ENCODE measurements at places on chromosomes 16 and 17.

GRCh38 chr17:81390873-81391255 is 4.4 kb upstream of the BAHCC1 start:
- DNase-seq = no peak

DNA sequence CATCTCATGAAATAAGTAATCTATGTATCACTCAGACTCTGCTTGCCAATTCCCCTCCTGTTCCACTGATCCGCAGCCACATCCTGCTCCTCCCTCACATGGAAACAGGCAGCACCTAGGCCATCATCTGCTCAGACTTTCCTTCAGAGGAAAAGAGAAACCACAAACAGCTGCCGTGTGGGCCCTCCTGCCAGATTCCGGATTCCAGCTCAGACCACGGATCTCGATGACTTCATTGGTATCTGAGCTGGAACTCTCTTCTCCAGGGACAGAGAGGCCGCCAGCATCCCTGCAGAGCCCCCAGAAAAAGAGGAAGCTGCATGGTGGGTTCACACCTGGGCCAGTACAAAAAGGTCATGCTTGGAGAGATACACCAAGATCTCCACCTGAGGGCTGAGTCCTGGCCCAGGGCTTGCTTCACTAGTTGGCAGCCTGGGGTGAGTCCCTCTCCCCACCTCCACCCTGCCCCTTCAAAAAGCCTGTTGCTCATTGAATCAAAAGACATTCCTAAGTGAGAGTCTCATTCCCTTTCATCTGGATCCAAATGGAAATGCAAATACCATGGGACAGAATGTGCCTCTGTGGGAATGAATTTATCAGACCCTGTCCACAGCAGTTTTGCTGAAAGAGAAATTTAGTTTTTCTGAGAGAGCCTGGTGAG is 47.2 kb downstream of the HOXB1 start:
- DNase-seq = no peak

DNA sequence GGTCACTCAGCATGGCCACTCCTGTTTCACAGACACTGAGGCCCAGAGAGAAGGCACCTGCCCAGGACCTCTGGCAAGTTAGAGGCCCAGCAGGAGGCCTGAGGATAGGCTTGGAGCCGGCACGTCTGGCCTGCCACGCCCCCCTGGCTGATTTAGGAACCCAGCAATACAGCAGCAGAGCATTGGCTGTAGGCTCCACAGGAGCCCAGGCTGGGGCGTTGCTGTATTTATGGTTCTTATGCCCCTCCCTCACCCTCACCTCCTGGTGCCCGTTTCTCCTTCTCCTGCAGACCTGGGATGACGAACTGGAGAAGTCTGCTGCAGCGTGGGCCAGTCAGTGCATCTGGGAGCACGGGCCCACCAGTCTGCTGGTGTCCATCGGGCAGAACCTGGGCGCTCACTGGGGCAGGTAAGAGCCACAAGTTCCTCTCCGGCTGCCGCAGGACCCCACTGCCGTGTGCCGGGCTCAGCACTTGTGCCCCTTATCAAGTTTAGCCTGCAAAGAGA is 25.8 kb downstream of the CRISPLD2 start:
- no peak for DNase-seq

- DNase-seq = no peak
Observed at GRCh38 chr17:44587339-44587738, 30.1 kb downstream of the FZD2 start.

- no peak for DNase-seq
Observed at GRCh38 chr16:58042001-58042885, 16.7 kb downstream of the MMP15 start.

DNA sequence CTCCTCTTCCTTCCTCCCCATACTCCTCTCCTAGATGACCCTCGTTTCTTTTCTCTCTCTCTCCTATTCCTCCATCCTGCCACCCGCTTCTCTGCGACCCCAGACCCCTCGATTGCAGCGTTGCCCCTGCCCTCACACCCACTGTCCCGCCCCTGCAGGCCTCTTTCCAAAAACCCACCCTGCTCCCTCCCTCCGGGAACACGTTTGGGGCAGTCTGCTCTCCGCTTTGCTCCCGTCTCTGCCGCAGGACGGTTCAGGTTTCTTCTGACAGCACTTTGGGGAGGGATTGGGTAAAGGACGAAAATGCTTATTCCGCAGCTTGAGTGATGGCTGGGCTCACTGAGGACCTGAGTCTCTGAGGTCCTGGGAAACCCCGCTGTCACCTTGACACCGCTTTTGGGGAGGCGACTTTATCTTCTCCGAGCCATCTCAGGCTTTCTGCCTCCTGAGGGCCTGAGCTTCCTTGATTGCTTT is 690 bp downstream of the NDE1 start:
- no peak for DNase-seq

DNA sequence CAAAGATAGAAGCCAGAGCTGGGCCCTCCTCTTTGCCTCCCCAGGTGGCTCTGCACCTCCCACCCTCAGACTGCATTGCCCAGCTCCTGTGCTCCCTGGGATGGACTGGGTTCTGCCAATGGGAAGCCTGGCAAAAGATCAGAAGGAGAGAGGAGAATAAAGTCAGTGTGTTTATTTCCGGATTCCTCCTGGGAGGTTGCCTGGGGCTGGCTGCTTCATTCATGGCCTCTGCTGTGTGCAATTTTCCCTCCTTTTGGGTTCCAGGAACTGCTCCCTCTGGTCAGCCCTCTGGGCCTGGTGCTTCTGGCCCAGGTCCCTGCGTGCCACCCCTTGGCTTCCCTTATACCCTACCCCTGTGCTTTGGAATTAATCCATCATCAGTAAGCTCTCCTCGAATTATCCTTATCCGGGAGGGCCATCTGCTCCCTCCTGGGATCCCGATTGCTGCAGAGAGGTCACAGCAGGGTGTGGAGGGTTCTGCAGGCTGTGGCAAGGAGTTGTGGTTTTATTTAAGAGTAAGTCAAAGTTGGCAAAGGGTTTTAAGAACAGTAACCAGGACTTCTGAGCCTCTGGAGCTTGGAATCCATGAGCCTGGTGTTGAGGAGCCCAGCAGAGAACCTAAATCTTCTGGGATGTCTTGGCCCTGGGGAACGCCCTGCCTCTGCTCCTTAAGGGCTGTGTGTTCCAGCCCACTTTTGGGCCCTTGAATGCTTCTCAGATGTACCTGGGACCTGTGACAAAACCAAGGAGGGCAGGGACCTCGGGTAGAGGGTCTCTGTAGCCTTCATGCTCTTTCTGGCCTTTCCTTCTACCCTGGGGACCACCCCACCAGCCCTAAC is 8.2 kb upstream of the MMP2 start:
- no peak for DNase-seq

DNA sequence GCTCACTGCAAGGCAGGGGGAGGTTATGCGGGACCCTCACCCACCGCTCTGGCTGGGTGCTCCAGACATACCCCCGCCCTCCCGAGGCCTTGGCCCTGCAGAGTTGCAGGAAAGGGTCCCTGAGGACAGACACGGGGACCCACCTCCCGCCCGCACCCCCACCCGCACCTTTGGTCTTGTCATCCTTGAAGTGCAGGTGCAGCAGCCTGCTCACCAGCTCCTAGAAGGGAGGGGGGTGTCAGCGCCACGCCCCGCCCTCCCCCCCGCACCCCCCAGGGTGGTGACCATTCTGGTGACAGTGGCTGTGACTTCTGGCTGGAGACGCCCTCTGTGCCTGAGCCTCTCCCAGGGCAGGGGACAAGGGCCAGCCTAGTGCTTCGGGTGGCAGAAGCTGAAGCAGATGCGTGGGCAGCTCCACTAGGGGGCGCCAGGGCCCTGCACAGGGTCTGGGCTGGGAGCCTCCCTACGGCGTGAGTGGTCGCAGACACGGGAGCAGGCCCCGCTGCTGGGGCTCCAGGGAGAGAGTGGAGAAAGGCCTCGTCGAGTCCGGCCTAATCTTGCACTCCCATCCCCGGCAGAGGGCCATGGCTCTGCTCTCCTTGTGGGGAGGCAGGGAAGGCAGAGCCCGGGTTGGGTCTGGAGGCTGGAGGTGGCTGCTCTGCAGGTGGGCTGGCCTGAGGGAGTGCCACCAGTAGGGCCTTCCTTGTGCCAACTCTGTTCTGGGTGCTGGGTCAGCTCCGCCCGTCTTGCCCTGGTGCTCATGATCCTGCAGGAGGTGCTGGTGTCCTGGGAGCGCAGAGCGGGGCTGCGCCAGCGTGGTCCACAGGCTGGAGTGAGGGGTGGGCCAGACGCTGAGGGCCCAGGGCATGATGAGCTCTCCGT is 2.7 kb downstream of the CENPX start:
- peak; percentile 40 for DNase-seq

GRCh38 chr17:70636517-70637133 is 467.3 kb downstream of the KCNJ2 start:
- DNase-seq = no peak

DNA sequence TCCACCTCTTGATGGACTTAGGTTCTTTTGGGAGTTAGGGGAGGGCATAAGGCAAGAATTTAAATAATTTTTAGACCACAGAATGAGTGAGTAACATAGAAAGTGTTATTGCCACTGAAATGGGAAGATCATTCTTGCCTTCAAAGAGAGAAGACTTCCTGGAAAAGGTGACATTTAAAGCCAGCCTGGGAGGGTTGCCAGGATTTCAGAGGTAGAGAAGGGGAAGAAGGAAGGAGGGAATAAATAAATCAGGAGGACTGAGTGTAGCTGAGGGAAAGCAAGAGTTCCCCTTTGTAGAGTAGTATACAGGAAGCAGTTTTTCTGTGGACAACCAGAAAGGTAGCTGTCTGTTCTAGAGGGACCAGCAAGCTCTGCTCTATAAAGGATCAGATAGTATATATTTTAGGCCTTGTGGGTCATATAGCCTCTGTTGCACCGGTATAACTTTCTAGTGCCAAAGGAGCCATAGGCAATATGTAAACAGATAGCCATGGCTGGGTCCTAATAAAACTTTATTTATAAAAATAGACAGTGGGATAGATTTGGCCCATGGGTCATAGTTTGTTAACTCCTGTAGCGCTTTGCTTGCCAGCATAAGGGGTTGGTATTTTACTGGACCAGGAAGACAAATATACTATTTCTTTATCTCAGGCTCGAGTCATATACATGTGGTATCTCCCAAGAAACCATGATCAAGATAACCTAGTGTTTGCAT is 147.2 kb upstream of the CACNG5 start:
- DNase-seq = no peak

GRCh38 chr17:64102627-64103390 is 27.1 kb downstream of the ERN1 start:
- no peak for DNase-seq

DNA sequence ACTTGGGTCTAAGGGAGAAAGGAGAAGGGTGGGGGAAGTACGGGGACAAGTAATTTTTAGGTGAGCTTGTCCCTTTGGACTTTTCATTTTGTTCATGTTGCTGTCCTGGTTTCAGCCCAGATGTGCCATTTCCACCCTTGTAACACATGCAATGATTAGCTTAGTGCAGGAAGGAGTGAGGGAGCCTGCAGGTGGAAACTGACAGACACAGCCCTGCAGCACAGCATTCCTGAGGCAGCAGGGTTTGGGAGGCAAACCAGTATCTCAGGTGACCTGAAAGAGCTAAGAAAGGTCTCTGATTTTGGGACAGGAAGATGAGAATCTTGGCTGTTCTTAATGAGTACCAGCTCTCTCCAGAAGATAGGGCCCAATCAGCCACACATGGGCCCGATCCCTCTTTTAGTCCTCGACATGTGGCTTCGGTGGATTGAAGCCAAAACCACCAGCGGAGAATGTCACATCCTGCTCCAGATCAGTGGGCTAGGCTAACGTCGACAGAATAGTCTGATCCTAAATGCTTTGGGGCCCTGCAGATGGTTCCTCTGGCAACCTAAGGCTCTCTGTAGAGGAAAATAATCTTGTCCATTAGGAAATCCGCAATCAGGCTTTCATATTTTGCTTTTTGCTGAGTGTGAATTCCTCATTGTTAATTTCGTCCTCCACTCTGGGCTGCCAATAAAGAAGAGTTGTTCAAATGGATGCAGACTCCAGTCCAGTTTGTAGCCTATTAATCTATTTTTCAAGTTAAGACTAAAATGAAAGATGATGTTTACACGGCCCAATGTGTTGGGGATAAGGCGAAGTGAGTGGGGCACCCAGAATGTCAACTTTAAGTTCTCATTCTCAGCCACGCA is 3.8 kb upstream of the RNF157 start:
- no peak for DNase-seq

GRCh38 chr17:64686705-64687104 is 24.6 kb upstream of the SMURF2 start:
- DNase-seq = no peak

- no peak for DNase-seq
Observed at GRCh38 chr17:60798576-60798975, 120.9 kb downstream of the BCAS3 start.

DNA sequence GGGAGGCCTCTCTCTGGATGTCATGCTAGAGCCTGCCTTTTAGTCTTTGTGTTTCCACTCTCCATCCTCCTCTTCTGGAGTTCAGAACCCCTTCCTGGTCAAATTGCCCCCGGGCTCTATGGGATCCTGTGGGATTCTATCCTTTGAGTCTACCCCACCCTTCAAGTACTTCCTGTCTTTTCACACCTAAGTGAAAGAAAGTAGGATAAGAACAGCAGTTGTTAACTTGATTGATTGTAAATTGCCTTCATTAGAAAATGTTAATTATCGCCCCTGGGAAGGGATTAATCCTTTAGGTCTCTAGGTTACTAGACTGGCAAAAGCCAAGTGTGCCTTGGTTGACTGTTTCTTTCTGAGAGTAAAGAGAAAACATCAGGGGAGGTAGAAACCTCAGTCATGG is 30.1 kb downstream of the PRKCB start:
- DNase-seq = no peak

- no peak for DNase-seq
Observed at GRCh38 chr17:72510351-72511016, 389.7 kb downstream of the SOX9 start.

- DNase-seq = no peak
Observed at GRCh38 chr16:10088380-10088793, 93.8 kb downstream of the GRIN2A start.

DNA sequence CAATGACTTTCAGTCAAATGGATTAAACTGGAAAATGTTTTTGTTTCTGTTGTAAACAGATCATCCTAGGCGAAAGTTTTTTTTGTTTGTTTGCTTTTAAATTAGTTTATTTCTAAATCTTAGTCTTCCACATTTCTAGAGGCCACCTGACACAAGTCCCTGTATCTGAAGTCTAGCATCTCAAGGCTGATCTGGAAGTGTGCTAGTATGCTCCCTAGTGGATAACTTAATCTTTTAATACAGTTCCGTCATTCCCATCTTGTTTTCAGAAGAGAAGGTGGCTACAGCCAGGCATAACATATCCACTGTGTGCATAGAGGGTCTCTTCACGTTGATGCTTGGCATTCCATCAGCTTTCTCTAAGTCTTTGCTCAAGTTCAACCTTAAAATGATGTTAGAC is 7.6 kb downstream of the IFT20 start:
- DNase-seq = no peak

DNA sequence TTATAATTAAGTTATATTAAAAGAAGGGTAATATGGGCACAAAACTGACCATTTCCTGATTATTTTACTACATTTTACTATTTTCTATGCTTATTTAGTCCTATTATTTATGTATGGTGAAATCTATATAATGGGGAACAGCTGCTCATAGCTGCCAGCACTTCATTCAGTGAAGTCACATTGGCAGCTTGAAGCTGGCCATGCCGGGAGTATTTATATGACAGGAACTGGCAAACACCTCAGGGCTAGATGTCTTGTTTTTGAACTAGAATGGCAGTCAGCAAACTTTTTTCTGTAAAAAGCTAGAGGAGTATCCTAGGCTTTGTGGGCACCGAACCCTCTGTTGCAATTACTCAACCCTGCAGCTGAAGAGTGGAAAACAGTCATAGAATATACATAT is 104.1 kb downstream of the CDH13 start:
- DNase-seq = no peak

- no peak for DNase-seq
Observed at GRCh38 chr17:30238387-30239088, 3.0 kb upstream of the SLC6A4 start.

GRCh38 chr17:42827472-42827871 is 3.4 kb upstream of the BECN1 start:
- DNase-seq = no peak

GRCh38 chr17:5263441-5263840 is 18.6 kb upstream of the RABEP1 start:
- DNase-seq = no peak

All from stimulated activated CD8-positive, alpha-beta memory T cell treated with anti-CD3 and anti-CD28 coated beads, Interleukin-12 subunit alpha, Interleukin-12 subunit beta, amount 100 ng/mL, for 1 hour (primary cell).